Thoracic aorta (tissue), 2 donors: ENCODE measurements at places on chromosomes 11 and 22.

DNA sequence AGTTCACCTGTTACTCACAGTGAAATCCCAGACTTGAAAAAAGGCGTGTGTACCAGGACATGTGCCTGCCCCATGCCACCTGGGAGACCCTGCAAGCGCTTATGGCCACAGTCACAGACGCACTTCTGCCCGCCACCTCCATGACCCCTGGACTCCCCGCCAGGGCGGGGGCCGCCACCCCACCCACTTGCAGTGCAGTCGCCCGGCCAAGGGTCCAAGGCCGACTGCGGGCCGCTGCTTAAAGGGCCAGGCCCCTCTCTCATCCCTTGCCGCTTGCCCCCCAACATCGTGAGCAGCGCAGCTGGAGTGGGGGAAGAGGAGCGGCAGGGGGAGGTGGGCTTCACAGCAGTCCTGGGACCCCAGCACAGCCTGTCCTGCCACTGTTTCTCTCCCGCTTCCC lies 10.8 kb downstream of the DUSP8 start:
- DNase-seq = no peak

GRCh38 chr11:57421066-57421465 lies 5.9 kb downstream of the SLC43A3 start:
- no peak for DNase-seq

- DNase-seq = no peak
These were observed 21.4 kb downstream of the YPEL1 start for GRCh38 chr22:21714059-21714770.

DNA sequence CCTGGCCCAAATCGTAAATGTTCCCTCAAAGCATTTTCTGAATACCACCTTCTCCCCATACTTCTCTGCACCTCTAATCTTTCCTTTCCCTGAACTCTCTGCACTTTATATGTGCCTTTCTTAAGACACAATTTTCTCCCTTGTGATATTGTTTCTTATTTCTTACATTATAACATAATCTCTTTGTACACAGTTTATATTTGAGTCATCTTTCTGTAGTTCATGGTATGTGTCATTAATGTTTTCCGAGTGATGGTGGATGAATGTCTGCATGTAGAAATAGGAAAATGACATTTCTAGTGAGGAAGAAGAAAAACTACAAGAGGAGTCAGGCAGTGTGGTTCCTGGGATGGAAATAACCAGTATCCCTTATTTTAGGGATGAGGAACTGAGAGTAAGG lies 5.5 kb downstream of the ACRV1 start:
- DNase-seq = no peak

- DNase-seq = no peak
These were observed 4.1 kb downstream of the SERPINH1 start for GRCh38 chr11:75565916-75566762.

DNA sequence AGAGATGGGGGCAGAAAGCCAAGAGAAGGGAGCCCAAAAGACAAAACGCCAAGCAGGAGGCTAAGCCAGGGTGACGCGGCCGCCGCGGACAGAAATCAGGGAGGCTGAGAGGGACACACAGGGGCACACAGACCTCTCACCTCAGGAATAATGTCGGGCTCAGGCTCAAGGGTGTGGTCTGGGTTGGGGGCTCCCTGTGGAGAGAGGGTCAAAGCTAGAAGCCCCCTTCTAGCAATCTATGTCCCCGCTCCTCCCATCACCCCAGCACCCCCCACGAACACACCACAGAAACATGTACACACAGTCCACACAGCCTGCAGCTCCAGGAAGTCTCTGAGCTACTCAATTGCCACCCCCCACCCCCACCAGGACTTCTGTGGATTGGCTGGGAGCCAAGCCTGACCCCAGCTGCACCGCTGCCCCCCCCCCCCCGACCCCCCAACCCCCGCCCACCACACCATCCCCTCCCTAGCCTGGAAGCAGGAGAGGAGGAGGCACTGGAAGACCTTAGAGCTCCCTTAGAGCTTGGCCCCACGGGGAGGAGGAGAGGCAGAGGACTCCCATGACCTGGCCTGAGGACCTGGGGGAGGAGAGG lies 6.9 kb downstream of the BCL9L start:
- no peak for DNase-seq

GRCh38 chr11:73277467-73277866 lies 5.3 kb downstream of the P2RY6 start:
- no peak for DNase-seq

GRCh38 chr11:93166194-93166593 lies 31.6 kb downstream of the SLC36A4 start:
- DNase-seq = no peak

DNA sequence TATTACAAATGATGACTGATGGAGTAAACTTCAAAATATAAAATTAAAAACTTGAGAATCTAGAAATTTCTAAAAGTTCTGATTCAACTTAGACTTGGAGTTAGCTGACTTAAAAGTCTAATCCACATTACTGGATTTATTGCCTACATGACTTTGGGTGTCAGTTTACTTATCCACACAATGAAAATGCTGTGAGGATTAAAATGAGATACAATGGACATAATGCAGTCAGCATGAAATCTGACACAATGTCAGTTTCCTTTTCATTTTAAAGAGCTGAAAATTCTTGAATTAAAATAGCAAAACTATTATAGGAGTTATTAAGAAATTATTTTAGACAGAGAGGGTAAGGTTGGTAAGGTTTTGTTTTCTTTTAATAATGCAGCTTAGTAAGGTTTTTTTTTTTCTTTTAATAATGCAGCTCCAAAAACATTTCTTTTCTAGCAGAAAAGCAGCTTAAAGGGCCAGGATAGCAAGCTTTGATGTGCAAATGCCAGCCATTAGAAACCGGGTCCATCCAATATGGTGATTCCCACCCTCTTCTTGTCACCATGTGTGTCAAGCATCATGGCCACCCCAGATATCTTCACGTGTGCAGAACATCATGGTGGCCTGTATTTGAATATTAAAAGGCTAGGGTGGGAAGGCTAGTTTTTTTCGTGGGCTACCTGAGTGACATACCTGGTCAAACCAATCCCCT lies 18.9 kb downstream of the APIP start:
- DNase-seq = no peak

DNA sequence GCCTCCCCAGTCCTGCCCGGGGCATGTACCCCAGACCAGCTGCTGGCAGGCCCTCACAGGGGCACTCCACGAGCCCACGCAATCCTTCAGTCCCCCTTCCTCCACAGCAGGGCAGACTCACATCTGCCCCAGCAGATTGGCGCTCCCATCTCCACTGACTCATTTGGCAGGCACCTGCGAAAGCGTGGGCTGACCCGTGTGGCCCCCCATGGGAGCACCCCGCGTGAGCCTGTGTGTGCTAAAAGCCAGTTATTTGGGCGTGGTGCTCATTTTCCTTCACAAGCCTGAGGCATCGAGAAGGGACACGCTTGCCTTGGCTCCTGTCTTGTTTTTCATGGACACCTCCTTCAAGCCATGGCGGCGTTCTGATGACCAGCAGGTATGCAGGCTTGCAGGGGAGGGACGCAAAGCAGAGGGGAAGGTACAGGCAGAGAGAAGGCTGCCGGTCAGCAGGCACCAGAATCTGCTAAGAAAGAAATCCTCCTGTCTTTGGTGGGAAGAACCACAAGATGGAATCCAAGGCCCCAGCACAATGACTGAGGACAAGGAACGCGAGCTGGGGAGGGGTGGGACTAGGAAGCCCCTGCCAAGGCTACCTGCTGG lies 8.6 kb downstream of the NECTIN1 start:
- DNase-seq = no peak

GRCh38 chr22:46185283-46185682 lies 35.0 kb downstream of the PPARA start:
- DNase-seq = no peak

DNA sequence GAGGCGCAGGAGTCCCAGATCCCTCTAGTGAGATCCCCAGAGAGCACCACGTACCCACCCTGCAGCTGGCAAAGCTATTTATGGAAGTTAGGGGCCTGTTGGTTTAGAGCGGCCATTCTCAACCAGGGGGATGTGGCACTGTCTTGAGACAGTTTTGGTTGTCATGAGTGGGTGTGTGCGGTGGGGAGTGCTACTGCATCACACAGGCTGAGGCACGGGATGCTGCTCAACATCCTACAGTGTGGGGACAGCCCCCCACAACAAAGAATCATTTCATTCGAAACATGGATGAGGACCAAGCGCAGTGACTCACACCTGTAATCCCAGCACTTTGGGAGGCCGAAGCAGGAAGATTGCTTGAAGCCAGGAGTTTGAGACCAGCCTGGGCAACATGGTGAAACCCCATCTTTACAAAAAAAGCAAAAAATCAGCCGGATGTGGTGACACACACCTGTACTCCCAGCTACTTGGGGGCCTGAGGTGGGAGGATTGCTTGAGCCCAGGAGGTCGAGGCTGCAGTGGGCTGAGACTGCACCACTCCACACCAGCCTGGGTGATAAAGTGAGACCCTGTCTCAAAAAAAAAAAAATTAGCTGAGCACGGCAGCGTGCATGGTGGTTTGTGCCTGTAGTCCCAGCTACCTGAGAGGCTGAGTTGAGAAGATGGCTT lies 28.2 kb downstream of the GGT5 start:
- no peak for DNase-seq

GRCh38 chr11:11135820-11136476 lies 217.1 kb downstream of the CSNK2A3 start:
- DNase-seq = no peak

- no peak for DNase-seq
These were observed 153.9 kb downstream of the INSC start for GRCh38 chr11:15268598-15268997.

- DNase-seq = no peak
These were observed 6.0 kb downstream of the CBX6 start for GRCh38 chr22:38866024-38866398.

DNA sequence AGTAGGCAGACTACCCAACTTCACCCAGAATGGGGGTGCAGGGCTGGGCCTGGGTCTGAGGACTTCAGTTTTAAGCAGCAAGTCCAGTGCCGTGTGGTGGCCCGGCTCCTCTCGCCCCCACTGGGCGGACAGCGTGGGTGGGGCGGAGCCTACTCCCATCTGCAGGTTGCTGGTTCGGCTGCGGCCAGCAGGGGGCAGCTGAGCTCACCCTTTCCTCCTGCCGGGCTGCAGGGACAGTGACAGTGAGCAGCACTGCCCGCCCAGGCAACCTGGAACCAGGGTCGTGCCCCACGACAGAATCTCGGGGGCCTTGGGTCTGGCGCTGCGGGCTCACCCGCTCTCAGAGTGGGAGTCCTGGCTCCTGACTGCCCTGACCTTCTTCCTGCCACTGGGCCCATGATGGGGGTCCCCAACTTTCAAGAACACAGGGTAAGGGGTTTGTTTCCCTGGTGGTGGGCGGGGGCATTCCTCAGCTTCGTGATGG lies 6.2 kb upstream of the NEAT1 start:
- DNase-seq = peak; percentile 73

DNA sequence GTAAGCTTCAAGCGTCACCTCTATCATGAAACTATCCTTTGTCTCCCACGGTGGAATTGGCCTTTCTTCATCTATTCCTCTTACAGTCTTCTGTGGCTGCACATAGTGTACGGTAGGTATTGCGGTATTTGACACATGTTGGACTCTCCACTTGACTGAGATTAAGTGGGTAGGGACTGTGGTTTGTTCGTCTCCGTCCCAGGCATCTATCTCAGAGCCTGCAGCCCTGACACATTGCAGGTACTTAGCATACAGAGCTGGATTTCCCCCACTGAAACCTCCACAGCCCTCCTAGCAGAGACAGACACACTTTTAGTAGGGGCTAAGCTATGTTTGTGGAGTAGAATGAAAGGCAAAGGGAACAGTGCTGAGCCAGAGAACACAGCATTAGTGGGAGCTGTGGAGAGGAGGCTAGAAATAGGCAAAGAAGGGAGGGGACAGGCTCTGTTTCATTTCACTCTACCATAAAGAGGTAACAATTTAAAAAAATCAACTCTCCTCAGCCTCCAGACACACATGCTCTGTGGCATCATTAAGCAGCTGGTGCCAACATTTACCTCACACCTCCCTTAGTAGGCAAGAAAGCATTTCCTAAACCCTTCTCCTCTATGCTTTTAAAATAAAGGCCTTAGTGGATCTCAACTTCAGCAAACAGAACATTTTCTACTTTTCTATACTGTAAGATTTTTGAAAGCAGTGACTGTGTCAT lies 277.5 kb downstream of the KIRREL3 start:
- DNase-seq = no peak

DNA sequence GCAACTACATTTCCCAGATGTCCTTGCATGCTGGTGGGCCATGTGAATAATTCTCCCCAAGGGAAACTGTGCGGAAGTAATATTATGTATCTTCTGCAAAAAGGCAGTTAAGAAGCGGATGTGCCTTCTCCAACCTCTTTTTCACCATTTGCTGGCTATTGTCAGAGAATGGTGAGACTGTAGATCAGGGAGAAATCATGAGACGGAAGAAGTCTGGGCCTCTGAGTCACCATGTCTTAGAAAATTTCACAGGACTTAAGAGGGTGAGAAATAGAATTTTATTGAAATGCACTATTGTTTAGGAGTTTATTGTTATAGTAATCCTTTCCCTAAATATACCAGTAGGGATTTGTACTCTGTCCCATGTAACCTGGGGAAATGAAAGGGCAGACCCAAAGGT lies 298.7 kb upstream of the ZC3H12C start:
- DNase-seq = no peak

DNA sequence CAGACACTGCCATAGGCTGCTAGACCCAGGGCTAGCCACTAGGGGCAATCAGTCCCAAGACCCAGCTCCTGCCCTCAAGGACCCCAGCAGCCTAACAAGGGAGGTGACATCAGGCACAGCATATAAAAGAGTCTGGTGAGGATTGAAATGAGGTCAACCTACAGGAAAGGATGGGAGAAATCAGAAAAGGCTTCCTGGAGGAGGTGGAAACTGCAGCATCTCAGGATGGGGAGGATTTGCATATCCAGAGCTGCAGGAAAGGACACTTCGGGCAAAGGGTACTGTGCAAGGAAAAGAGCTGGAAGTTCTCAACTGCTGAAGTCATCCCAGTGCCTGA lies 2.9 kb upstream of the ARFGAP2 start:
- no peak for DNase-seq

- DNase-seq = no peak
These were observed 27.8 kb upstream of the DEPDC7 start for GRCh38 chr11:32987851-32988250.

GRCh38 chr11:11442791-11443190 lies 89.7 kb upstream of the CSNK2A3 start:
- DNase-seq = no peak

DNA sequence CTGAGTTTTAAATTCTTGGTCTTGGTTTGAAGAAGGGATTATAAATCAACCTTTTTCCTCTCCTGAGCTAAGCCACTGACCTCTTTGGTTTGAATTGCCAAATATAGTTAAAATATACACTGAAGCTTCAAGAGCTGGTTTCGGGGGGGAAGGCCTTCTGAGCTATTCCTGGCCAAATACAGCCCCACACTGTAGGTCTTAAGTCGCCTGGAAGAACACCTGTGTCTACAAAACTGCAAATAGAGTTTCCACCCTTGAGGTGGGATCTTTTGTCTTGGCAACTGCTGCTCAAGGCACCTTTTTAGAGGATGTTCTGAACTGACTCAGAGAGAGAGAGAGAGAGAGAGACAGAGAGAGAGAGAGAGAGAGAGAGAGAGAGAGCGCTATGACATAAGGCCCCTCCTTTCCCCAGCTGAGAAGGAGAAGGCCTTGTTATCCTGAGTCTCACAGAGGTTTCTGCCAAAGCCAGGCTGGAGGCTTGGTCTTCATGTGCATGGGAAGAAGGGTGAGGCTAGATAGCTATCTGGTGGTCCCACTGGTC lies 5.5 kb downstream of the ADM start:
- no peak for DNase-seq
